ENCODE measurements at places on chromosomes 6 and 20.

- DNase-seq, result no peak
Measured at GRCh38 chr20:53980031-53980465, 90.3 kb downstream of the BCAS1 start.

DNA sequence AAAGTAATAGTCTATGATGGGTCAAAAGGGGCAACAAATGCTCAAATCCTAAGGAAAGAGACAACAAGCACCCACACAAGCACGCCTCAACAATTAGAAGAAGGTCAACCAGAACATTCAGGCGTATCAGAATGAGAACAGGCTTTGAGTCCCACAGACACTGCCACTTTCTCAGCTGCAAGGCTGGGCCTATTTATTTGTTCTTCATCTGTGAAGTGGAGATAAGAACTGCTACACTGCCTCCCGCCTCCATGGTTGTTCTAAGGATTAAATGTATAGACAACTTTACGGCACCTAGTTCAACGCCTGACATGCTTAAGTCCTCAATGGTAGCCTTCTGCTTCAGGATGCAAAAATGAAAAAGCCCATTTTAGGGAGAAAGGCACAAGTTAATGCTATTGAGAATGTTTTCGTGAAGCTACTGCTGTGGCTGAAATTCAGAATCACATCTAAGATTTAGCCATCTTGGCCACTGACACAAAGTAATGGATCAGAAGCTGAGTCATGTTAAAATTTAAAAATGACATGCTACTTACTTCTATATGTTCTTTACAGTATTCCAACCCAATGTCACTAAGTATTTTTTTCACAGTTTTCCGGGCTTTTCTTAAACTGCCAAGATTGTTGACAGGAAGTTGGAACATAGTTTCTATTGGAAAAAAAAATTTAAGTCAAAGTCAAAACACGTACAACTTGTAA lies 27.7 kb downstream of the ADNP start:
- no peak for DNase-seq

- peak; percentile 12 for DNase-seq
Measured at GRCh38 chr6:6723921-6724538, 135.5 kb downstream of the LY86 start.

DNA sequence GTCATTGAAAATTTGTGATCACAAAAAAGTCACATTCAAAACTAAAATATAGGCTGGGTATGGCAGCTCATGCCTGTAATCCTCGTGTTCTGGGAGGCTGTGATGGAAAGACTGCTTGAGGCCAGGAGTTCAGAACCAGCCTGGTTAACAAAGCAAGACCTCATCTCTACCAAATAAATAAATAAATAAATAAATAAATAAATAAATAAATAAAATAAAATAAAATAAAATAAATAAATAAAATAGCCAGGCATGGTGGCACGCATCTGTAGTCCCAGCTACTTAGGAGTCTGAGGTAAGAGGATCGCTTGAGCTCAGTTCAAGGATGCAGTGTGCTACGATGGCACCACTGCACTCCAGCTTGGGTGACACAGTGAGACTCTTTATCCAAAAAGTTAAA lies 343.1 kb upstream of the RUNX2 start:
- no peak for DNase-seq

DNA sequence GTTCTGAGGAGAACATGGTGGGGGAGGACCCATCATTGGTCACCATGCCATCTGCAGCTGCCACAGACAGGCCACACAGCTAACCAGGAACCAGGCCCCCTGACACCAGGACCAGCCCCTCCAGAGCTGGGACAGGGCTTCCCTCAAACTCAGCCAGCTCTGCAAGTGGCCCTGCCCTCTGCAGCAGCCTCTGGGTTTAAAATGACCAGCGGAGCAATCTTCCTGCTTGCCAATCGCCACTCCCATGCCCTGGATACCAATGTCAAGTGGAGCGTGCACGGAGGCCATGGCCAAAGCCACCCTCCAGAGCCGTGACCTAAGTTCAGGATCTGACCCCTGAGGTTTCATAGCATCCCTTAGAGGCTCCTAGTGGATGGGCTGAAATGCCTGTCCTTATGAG lies 199.4 kb downstream of the SYNDIG1 start:
- no peak for DNase-seq

- no peak for DNase-seq
Measured at GRCh38 chr20:62015540-62016288, 50.0 kb downstream of the TAF4 start.

DNA sequence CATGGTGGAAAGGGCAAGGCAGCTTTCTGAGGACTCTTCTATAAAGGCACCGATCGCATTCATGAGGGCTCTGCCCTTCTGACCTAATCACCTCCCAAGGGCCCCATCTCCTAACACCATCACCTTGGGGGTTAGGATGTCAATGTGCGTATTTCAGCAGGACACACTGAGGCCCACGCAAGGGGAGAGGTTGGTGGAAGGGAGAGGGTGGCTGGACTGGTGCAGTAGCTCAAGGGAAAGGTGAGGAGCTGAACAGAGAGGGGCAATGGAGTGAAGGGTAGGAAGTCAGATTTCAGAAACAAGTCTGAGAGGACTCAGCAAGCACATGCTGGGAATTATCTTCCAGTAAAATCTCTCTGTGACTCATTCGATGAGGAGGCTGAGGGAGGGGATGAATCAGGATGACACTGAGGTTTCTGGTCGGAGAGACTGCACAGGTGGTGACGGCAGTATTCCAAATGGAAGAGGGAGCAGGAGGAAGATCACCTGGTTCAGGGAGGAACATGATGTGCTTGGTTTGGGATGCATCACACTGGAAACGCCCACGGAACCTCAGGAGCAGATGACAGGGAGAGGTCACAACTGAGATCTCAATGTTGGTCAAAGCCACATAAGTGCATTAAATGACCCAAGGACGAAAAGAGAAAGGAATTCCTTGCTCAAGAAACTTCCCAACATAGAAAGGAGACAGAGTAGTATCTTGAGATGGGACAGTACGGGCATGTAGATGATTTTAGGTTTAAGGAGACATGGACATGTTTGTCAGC lies 67.1 kb downstream of the TFAP2A start:
- no peak for DNase-seq

DNA sequence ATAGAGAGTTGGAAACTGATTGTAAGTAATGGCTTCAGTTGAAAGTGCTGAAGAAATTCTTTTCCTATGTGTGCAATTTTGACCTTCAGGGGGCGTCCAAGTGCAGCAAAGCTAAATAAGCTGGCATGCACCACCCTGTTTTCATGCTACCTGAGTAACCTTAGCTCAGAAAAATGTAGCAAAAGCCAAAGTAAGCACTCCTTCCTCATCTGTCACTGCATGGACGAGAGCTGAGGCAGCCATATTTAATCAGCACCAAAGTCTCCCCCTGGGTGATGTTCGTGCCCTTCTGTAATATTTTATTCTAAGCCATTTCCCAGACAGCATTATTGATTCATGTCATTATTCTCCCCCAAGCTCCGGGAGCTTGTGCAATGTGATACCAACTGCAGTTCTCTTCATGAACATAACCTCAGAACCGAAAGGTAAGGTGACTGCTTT lies 123.1 kb downstream of the RPS12 start:
- DNase-seq, result no peak

DNA sequence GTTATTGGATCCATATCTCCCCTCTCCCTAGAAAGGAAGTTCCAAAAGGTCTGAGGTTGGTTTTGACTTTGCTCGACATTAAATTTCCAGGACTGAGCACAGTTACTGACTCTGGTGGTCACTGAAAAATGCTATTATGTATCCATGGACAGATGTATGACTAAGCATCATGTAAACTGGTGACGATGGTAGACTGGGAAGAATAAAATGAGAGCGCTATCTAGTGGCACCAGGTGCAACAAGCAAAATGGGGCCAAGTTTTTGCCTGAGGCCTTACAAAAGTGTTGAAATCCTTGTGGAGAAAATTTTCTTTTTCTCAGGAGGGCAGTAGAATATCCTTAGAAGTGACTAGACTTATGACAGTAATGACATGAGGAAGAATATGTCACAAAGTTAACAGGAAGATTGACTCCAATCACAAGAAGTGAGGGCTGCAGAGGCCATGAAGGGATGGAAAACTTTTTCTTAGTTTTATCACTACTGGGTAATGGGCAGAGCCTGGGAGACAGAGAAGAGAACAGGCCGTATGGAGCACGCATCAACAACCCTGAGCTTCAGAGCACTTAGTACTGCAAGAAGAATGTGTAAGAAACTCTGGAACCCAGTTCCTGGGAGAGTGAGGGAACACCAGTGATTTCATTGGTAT lies 88.9 kb upstream of the ELOVL5 start:
- peak; percentile 14 for DNase-seq

GRCh38 chr20:36677422-36677771 lies 31.4 kb upstream of the SLA2 start:
- DNase-seq, result no peak

DNA sequence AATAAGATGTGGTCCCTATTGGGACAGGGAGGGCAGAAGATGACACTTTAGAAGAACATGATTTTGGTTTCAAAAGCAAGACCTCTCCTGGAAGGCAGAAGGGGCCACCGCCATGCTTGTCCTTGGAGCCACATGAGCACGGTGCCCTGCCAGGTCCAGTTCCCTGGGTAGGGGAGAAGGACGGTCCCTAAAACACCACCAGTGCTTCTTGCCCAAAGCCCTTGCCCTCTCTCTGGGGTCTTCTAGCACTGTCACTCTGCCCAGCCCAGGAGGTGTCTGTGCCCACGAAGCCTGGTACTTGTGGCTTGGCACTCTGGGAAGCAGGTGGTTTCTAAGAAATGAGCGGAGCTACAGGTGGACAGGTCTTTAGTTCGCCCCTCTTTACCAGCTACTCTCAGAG lies 46.0 kb downstream of the PLCG1 start:
- DNase-seq, result no peak

GRCh38 chr6:35415065-35415891 lies 36.9 kb upstream of the FANCE start:
- no peak for DNase-seq

DNA sequence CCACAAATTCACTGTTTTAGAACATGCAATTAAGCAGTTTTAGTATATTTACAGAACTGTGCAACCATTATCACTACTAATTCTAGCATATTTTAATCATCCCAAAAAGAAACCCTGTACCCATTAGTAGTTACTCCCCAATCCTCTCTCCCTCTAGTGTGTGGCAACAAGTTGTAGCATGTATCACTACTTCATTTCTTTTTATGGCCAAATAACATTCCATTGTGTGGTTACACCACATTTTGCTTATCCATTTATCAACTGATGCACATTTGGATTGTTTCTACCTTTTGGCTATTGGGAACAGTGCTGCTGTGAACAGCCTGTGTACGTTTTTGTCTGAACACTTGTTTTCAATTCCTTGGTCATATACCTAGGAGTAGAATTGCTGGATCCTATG lies 31.5 kb upstream of the FKBP1A start:
- no peak for DNase-seq

DNA sequence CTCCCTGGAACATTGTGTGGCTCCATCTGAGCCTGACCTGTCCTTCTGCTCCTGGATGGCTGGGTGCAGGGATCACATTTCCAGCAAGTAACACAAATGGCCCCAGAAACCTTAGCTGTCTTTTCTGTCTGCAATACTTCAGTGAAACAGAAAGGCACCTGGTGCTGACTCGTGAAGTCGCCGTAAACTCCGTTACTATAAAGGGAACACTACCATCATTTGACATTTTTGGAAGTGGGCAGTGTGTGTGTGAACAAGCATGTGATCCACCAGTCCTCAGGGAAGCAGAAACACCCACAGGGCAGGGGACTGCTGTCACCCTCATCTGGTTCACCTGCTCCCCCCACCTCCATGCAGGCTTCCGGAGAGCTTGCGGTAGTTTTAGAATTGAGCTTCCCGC lies 23.9 kb downstream of the SERPINB6 start:
- DNase-seq, result no peak

- no peak for DNase-seq
Measured at GRCh38 chr20:38007526-38007925, 25.7 kb downstream of the TTI1 start.

DNA sequence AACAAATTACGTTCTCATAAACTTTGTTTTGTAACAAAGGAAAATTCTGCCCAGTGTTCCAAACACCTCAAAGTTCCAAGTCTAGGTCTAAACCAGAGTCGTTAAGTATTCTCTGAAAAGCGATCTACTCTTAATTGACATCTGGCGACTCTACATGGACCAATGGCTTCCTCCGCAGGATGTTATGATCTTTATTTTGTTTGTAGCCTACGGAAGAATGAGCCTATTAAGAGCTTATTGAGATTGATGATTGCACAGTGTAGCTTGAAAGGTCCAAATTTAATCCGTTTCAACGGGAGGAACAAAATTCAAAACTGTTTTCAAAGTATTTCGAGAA lies 61.1 kb downstream of the FAM217A start:
- DNase-seq, result no peak

DNA sequence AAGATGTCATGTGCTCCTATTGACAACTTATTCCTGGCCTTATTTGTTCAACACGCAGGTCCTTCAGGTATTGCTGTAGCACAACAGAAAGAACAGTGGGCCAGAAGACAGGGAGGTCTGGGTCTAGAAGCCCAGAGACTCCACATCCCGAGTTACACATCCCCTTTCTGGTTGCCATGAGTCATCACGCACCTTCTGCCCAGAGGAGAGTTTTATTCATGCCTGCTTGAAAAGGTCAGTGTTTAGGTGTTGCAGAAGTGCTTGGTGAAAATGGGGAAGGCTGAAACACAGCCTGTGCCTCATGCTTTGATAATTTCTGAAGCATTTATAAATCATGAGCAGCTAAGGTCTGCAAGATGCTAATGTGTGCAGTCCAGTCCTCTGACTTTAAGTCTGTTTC lies 256.4 kb downstream of the GMPR start:
- DNase-seq, result no peak

- peak; percentile 43 for DNase-seq
Measured at GRCh38 chr20:49724408-49725223, 10.9 kb upstream of the B4GALT5 start.

DNA sequence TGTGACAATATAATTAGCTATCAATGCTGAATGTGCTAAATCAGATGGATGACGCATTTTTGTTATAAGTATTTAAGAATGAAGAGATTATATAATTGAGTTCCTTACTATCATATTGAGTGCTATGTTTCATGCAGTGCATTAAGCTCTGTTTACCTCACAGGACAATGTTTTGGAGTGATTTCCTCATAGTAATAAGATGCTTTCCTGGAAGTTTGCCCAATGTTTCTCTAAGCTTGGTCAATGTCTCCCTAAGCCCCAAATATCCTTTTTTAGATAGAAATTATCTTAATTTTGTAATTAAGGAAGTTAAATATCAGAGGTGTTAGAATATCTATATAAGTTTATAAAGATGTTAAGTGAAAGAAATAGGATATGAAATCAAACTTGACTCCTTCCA lies 489.6 kb downstream of the MMUT start:
- DNase-seq, result no peak

Data from naive B cell (primary cell).